ENCODE measurements at places on chromosomes 2 and 18. TPM values are rescaled to one million over a fixed set of nuclear protein-coding genes. Genes with fewer than 3 reads are reported as not detected.
A peak's percentile ranks its signal among the peaks of the same experiment; 100 is the strongest.

Gene IL1RL2
- 15.9 TPM for total RNA-seq

Gene UGT1A8
- 0.47 TPM for total RNA-seq

Gene CYP1B1
- 10.7 TPM for total RNA-seq

Gene CDH2
- total RNA-seq, result 1.1 TPM

Gene PSMA8
- not detected for total RNA-seq

Gene STPG4
- 1.4 TPM for total RNA-seq

Gene SERPINB12
- total RNA-seq, result 78.9 TPM

Gene KATNAL2
- total RNA-seq, result 10.1 TPM

Gene GALNT5
- 0.26 TPM for total RNA-seq

Gene TWSG1
- total RNA-seq, result 18.7 TPM

Gene MC4R
- not detected for total RNA-seq

Gene COL3A1
- 19.2 TPM for total RNA-seq

Gene LAMA1
- 0.83 TPM for total RNA-seq

Gene COLEC11
- 0.39 TPM for total RNA-seq

Gene NDUFAF7
- 9.8 TPM for total RNA-seq

Gene RAMP1
- total RNA-seq, result 10.0 TPM

Gene POTEJ
- not detected for total RNA-seq

Gene FBXO48
- 1.1 TPM for total RNA-seq

GRCh38 chr2:224427471-224427870, 25.6 kb upstream of the FAM124B start:
- no peak for DNase-seq

DNA sequence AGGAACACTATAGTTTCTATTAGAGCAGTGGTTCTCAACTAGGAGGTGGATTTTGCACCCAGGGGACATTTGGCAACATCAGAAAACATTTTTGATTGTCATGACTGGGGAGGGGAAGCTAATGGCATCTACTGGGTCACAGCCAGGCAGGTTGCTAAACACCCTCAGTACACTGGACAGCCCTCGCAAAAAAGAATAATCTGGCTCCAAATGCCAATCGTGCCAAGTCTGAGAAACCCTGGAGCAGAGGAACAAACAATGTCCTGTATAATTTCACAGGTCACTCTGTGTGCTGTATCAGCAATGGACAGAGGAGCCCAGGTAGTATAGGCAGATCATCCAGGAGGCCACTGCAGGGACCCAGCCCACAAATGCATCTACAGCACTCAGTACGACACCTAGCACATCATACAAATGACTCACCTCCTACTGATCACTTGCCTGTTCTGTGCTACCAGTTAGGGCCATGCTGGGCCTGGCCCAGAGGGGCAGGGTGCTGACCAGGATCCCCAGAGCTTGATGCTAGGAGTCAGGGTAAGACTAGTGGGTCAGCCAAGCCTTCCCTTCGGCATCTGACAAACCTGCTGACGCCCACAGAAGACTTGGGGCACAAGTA, 37.6 kb downstream of the SFXN5 start:
- no peak for DNase-seq

DNA sequence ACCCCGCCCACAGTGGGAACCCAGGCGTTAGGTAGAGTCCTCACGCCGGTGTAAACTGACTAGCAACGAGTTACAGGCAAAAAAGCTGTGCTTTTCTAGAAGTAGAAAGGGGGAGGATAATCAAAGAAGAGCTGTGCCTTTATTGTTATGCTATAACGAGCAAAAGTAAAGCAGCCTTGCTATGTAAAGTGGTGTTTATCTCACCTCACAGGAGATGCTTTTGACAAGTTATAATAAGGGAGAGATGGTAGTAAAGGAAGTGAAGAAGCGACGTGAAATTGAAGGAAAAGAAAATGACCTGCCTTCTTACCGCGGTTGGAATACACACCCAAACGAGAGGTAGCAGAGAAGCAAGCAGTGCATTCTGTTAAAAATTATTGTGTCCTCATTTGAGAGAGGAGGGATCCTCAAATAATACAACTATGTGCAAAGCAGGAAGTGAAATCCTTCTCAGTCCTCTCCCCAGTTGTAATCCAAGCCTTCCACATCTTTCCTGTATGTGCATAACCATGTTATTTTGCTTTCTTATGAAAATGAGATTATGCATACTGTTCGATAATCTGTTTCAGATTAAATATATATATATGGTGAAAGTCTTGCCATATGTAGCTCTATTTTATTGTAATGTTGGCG, 962 bp downstream of the TANK start:
- no peak for DNase-seq

DNA sequence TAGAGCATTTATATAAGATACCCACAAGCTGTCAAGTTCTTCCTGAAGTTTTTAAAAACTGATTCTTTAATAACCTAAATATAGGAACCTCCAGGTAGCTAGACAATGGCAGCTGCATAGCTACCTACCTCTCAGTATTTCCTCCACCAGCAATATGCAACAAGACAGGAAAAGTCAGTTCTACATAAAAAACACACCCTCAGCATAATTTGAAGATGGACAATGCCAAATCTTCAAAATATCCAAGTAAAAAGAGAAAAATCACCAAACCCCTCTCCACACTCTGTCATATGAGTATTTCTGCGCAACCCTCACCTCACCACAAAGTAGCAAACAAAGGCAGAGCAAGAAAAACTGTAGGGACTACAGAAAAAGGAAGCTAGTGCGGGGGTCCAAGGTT, 51.4 kb downstream of the GTF3C3 start:
- DNase-seq, result no peak

DNA sequence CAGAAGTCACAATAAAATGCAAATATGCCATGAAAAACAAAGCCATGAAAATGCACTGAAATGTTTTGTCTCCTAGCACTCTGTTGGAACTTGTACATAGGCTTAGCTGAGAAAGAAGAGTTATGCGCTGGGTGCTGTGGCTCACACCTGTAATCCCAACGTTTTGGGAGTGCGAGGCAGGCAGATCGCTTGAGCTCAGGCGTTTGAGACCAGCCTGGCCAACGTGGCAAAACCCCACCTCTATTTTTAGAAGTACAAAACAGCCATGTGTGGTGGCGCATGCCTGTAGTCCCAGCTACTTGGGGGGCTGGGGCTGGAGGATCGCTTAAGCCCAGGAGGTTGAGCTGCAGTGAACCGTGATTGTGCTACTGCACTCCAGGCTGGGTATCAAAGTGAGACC, 39.9 kb downstream of the IRS1 start:
- DNase-seq, result no peak

DNA sequence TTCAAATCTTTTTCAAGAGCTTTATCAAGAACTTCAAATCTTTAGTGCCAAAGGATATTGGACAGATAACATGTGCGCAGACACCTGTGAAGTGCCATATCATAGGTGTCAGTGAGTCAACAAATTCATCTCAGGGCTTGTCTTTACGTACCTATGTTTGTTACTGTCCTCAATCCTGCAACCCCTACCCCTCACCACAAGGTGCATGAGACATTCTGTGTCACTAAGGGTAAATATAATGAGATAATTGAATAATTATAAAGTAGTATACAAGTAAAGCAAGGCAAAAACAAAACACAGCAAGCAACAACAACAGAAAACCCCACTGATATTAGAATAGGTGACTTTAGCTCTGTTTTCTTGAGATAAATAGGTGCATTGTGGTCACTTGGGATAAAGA, 1495.8 kb upstream of the TMEFF2 start:
- no peak for DNase-seq

- no peak for DNase-seq
Observed at GRCh38 chr2:45412754-45413379, 198.2 kb downstream of the SRBD1 start.

- DNase-seq, result no peak
Observed at GRCh38 chr2:186518291-186518690, 32.2 kb downstream of the ZC3H15 start.

- no peak for DNase-seq
Observed at GRCh38 chr2:160221391-160222276, 21.6 kb upstream of the ITGB6 start.

- DNase-seq, result no peak
Observed at GRCh38 chr2:216845426-216845825, 14.4 kb downstream of the TNP1 start.

GRCh38 chr2:203887677-203888076, 20.1 kb downstream of the CTLA4 start:
- DNase-seq, result no peak

- DNase-seq, result no peak
Observed at GRCh38 chr18:49708662-49709346, 104.5 kb downstream of the ACAA2 start.

DNA sequence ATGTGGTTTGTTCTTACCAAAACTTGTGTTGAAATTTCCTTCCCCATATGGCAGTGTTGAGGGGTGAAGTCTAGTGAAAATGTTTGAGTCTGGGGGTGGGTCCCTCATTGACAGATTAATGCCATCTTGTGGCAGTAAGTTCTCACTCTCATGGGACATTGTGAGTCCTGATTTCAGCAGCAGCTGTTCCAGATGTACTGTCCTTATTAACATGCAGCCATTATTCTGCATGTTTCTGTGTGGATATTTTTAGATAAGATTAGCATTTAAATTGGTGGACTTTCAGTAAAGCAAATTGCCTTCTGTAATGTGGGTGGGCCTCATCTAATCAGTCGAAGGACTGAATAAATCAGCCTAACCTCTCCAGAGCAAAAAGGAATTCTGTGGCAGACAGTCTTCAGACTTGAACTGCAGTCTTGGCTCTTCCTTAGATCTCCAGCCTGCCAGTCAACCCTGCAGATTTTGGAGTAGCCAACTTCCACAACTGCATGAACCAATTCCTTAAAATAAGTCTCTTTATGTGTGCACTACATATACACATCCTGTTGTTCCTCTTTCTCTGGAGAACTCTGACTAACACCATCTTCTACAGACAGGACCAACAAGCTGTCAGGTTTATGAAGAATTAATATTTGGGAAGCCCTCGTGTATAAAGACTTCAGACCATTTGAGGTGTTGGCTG, 138.7 kb upstream of the ZNF516 start:
- DNase-seq, result no peak

GRCh38 chr18:38851526-38851925, 1285.9 kb upstream of the CELF4 start:
- DNase-seq, result no peak

GRCh38 chr2:178513876-178514275, 33.6 kb downstream of the PLEKHA3 start:
- no peak for DNase-seq

- no peak for DNase-seq
Observed at GRCh38 chr2:220811952-220812570, 760.0 kb downstream of the EPHA4 start.

- no peak for DNase-seq
Observed at GRCh38 chr2:33486544-33486943, 10.1 kb downstream of the RASGRP3 start.

GRCh38 chr2:172674968-172675303, 60.7 kb upstream of the RAPGEF4 start:
- no peak for DNase-seq

DNA sequence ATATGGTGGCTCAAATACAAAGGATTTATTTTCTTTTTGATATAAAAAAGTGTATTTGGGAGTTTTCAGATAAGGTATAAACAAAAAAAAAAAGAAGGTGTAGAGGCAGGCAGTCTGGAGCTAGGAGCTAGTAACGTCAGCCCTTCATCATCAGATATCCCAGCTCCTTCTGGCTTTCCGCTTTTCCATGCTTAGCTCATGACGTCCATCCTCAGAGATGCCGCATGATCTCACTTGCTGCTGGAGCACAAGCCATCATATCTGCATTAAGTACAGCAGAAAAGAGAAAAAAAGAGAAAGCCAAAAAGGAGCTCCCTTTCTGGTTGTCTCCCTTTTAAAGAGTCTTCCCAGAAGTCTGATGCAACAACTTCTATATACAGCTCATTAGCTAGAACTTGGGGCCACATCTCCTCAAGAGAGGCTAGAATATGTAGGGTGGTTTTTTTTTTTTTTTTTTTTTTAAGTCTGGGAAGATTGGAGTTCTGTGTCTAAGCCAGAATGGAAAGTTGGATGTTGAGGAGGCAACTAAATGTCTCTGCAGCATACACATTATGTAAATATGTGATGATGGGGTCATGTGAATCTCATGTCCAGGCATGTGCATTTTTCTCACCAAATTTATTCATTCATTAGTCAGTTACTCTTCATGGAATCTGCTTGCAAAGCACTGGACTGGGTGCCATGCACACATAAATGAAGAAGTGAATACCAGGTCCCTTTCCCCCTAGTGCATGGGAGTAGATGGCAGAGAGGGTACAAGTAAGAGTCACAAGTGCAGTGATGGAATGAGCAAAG, 52.3 kb downstream of the DDX1 start:
- DNase-seq, result no peak

GRCh38 chr2:95383635-95384027, 18.9 kb upstream of the FAHD2A start:
- no peak for DNase-seq

DNA sequence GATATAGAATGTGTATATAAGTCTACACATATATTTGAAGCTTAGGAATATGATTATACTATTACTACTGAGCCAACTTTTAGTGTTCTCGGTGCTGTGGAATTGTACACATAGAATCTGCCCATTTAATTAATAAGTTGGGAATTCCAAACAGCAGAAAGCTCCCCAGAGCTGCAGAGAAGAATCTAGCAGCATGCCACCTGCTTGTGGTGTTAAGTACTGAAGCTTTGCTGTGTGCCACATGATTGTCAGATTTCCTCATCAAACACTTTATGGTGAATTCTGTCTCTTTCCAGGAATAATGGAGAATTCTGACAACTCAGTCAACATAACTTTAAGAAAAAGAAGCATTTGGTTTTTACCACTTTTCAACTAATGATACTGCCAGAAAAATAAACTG, 117.8 kb downstream of the WDSUB1 start:
- DNase-seq, result no peak

- DNase-seq, result no peak
Observed at GRCh38 chr2:149002891-149003740, 35.4 kb upstream of the LYPD6B start.

DNA sequence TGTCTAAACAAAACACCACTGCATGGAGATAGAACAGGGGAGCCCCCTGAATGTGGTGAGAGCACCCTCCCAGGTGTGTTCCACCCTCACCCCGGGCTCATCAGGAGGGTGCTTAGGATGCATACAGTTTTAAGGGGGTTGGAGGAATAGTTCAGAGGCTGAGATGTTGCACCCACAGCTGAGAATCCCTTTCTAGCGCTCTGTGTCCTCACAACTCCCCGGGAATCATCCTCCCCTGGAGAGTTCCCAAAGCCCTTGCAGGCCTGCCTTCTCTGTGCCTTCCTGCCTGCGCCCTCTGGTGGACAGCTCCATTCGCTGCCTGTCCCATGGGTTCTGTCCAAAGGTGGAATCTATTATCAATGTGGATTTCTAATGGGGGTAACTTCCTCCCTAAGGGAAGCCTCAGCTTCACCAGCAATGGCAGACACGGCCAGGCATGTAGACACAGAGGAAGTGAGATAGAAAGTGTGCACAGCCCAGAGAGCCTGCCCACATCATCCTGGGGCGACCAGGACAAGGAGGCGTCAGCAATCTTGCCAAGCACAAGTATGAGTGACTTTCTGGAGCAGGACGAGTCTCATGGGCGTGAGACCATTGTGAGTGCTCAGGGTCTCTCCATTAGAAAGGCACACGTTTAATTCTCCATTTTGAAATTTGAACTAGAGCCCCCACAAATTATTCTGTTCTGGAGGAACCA, 1.2 kb upstream of the UGT1A5 start:
- peak; percentile 73 for DNase-seq

- no peak for DNase-seq
Observed at GRCh38 chr2:188726626-188727247, 247.4 kb upstream of the COL3A1 start.

- no peak for DNase-seq
Observed at GRCh38 chr2:192584976-192585375, 390.2 kb upstream of the TMEFF2 start.

- no peak for DNase-seq
Observed at GRCh38 chr2:196697825-196698224, 58.3 kb downstream of the CCDC150 start.

GRCh38 chr2:69081001-69081580, 68.1 kb downstream of the ANTXR1 start:
- no peak for DNase-seq

GRCh38 chr2:4214444-4215205, 511.2 kb downstream of the DCDC2C start:
- no peak for DNase-seq
